ENCODE measurements at places on chromosomes 7 and 10. TPM values are rescaled to one million over a fixed set of nuclear protein-coding genes. Genes with fewer than 3 reads are reported as not detected.

- no peak for DNase-seq
These were observed 11.6 kb downstream of the HBP1 start for GRCh38 chr7:107180378-107180777.

- no peak for DNase-seq
These were observed 2.8 kb downstream of the ARL4A start for GRCh38 chr7:12690041-12690878.

DNA sequence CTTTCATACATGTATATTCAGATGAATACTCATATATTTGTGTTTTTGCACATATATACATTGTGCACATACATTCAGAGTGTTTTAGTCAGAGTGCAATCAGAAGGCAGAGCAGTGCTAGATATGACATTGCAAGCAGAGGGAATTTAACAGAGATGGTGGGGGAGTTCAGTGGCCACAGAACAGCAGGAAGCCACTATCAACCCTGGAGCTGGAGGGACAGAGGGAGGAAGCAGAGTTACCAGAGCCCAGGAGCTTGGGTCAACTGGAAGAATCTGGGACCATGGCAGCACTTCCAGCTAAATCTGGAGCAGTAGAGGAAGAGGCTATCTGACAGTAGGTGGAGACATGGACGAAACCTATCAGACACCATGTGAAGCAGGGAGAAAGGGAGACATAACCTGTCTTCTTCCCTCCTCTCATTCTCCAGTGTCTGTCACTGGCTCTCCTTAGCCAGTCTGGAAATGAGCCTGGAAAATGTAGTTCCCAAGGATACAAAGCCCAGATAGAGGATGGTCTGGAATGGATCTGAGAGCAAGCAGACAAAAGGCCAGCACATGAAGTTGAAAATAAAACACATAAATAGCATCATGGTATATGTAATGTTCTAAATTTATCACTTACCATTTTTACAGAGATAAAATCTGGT is 33.6 kb upstream of the HERPUD2 start:
- DNase-seq = no peak

DNA sequence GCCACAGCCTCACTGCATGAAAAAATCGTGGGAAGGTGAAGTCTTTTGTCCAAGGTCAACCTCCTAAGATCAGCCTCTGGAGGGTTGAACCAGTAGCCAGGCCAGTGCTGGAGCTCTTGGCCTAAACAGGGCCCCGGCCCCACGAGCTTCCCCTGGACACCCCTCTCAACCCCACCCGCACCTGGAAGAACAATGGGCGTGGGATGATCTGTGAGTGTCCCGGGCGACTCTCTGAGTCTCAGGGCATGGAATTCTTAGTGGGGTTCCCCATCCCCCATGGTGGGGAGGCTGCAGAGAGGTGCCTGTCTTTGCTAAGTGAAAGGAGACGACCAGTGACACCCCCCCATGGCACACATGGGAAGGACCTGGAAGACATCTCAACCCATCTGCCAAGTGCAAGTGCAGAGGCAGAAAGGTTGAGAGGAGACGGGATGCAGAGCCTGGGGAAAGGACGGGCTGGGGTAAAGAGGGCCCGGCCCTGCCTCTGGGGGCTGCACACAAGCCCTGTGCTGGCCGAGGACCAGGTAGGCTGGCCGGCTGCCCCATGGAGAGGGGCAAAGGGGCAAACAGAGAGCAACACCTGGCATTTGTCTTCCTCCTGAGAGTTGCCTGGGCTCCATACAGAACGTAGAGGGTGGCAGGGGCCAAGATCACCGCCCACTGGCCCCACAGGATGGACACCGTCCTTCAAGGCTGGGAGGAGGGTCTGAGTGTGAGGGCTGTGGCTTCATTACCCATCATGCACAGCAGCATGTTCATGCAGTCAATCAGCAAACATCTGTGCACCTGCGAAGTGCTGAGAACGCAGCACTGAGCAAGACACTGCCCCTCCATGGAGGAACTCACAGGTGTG is 163.0 kb upstream of the PPP2R2D start:
- DNase-seq = peak; percentile 45

Gene IFIT1
- 12.6 TPM for total RNA-seq

DNA sequence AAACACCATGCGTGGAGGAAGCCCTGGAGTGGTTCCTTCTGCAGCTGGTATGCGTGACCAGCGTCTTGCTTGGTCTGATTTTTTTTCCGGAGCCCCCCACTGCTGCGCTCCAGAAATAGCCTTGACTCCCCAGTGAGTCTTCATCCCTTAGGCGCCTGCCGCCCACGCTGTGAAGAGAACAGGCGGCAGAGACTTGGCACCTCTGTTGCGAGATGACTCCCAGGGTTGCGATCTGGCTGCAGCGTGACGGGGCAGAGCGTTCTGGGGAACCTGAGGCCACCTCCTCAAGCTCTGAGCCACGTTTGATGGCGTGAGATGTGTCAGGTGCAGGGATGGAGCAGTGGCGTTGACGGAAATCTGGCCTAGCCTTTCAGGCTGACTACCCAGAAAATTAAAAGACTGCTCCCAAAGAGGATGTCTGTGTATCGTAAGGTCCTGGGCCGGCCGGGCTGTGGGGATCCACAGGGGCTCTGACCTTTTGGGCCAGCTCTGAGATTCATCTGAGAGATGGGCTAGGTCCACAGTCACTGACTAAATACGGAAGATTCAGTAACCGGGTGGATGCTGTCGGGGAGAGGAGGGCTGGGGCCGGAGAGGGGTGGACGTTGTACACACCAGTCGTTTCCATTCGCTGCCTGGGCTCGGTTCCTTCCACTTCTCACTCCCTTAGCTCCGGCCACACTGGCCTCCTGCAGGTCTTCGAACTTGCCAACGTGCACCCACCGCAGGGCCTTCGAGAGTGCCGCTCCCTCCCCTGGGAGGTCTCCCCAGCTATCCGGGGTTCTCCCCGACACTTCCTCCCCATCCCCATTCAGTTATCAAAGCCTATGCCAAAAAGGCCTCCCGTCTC is 33.8 kb downstream of the PFKFB3 start:
- DNase-seq = no peak

GRCh38 chr7:153061910-153062528 is 302.5 kb downstream of the ACTR3B start:
- DNase-seq = no peak

Gene GIMAP8
- total RNA-seq = 37.3 TPM

GRCh38 chr7:82404094-82404493 is 39.5 kb downstream of the CACNA2D1 start:
- DNase-seq = no peak

Gene ANK3
- 88.6 TPM for total RNA-seq

GRCh38 chr10:17963431-17963830 is 11.7 kb downstream of the SLC39A12 start:
- no peak for DNase-seq

DNA sequence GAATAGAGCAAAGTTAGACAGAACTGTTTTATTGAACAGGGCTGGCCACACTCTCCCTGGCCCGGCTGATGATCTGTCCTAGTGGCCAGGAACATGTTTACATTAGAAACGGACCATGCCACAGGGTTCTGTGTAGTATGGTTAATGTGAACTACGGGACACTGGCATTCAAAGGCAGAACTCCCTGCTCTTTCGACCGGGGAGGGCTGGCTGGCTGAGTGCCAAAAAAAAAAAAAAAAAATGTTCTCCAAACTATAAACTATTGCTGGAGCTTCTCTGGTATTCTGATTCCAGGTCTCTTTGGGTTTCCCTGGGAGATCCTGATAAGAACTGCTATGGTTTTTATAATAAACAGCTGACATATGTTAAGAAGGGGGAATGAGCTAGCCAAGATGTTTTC is 1262.6 kb upstream of the SORCS1 start:
- no peak for DNase-seq

Gene ITGA8
- 19.3 TPM for total RNA-seq

Gene FZD1
- 12.2 TPM for total RNA-seq

DNA sequence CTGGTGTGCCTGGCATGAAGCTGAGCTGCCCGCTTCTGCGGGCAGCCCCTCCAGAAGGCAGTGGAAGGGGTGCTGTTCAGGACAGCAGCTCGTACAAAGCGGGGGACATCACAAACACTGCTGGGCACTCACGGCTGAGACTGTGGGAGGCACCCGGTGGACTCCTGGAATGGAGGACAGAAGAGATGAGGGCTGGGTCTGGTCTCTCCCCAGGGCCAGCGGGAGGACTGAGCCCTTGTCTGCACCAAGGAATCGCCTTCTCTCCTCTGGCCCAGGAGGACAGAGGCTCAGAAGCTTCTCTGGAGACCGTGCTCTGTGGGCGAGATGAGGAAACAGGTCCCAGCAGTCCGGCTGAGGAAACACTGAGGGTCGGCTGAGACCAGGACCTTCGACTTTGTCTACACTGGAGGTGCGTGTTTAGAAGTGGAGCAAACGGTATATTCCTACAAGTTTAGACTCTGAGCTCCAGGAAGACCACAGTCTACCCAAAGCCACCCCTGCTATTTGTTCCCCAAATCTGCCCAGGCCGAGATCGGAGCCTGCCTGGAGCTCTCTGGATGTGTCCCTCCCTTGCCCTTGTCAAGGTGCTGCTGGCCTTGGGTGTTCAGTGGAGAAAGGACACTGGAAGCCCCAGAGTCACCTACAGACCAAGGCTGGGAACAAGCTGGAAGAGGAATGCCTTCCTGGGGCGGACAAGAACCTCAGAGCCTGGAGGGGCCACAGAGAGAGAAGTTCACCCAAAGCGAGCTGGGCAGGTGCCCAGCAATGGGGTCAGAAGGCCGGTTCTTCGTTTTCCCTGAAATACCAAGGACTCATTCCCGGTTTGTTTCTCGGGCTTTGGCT is 12.9 kb upstream of the INPP5A start:
- DNase-seq = peak; percentile 13

- no peak for DNase-seq
These were observed 660.2 kb upstream of the IGFBP3 start for GRCh38 chr7:46581268-46581667.

- DNase-seq = peak; percentile 77
These were observed 13.8 kb downstream of the DPYSL4 start for GRCh38 chr10:132200344-132201110.
